ENCODE measurements at places on chromosomes 2 and 18.

DNA sequence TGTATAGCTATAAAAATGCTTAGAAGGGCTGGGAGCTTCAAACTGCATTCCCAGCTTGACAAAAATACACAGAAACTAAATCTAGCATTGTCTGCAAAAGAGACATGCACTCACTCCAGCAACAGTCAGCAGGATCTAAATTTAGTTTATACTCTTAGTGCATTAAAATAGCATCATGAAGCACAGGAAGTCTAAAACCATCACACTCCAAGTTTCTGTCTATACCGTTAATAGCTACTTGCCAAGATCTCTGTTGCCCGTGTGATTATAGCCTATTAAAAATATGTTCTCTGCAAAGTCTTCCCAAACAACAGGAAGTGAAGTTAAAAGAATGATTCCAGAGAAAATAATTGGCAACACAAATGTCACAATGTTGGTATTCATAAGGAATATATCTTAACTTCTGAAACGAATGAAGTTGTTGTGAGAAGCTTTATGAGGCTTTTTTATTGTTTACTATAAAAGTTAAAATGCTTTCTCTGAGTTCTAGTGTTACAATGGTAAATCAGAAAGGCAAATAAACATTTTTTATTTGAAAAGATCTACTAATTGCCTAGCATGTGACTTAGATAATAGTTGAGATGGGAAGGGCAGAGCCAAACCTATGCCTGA, 184.2 kb downstream of the ZNF385B start:
- DNase-seq = no peak

- DNase-seq = no peak
These were observed at the start of gene BOK for GRCh38 chr2:241558532-241559322. TSS of gene BOK (plus strand) at chr2:241558745. CDS start at chr2:241559484, 739 bp downstream.

DNA sequence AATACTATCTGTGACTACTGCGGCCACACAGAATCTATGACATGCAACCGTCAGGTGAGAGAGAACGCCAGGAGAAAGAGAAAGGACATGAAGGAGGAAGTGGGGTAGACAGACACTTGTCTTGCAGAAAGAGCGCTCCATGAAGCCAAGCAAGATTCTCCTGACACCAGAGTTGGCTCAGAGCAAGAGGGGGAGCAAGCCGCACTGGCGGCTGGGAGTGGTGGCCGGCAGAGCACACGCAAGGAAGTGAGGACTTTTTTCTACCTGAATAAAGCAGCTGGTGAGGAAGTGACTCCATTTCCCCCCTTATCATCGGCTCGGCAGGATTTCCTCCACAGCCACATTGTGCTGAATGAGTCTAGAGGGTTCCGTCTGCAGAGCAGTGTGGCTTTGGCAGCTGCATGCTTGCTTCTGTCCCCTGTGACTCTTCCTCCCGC, 181.6 kb downstream of the BCL2 start:
- peak; percentile 37 for DNase-seq

GRCh38 chr2:105969552-105969951, 224.5 kb downstream of the UXS1 start:
- DNase-seq = no peak

DNA sequence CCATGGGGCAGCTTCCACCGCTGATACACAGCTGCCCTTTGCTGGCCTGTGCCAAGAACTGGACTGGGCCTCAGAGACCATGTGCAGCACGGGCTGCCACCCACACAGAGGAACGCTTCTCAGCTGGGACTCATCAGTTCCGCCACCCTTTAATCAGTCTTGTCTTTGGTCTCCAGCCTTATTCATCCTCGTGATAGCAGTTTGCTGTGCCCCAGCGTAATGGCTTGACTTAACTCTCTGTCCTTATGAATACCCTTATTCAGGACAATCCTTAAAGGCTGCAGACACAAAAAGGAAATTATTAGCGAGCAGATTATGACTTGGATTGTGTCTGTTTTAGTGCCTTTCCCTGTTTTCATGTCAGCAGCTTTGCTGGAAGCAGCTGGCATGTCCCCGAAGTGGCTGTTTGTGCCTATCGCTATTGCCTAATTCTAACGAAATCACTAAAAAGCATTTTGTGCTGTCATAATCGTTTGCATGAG, 108.9 kb upstream of the DAPL1 start:
- DNase-seq = no peak

GRCh38 chr2:7972670-7973069, 709.2 kb upstream of the ID2 start:
- no peak for DNase-seq

- DNase-seq = no peak
These were observed 104.5 kb upstream of the SH3BP4 start for GRCh38 chr2:234847364-234847635.

DNA sequence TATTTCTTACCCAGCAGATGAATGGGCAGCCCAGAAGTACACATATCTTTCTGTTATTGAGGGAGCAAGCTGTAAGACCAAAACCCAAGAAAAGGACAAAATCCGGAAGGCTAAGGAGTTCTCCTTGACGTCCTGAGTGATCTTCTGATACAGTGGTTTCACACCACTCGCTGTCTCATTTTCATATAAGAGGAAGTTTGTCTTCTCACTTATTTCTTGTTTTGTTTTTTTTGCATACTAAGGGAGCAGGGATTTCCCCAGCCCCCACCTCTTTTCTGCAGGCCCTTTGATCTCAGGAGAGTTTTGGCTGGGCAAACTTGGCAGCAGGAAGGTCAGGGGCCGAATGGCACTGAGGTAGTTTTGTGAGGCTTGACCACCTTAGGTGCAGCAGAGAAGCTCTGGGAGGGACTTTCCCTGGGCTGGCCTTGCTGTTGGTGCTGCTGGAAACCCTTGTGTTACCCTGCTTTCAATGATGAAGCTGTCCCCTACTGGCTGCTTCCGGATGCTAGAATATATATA, 13.3 kb downstream of the CHRNA1 start:
- DNase-seq = no peak

DNA sequence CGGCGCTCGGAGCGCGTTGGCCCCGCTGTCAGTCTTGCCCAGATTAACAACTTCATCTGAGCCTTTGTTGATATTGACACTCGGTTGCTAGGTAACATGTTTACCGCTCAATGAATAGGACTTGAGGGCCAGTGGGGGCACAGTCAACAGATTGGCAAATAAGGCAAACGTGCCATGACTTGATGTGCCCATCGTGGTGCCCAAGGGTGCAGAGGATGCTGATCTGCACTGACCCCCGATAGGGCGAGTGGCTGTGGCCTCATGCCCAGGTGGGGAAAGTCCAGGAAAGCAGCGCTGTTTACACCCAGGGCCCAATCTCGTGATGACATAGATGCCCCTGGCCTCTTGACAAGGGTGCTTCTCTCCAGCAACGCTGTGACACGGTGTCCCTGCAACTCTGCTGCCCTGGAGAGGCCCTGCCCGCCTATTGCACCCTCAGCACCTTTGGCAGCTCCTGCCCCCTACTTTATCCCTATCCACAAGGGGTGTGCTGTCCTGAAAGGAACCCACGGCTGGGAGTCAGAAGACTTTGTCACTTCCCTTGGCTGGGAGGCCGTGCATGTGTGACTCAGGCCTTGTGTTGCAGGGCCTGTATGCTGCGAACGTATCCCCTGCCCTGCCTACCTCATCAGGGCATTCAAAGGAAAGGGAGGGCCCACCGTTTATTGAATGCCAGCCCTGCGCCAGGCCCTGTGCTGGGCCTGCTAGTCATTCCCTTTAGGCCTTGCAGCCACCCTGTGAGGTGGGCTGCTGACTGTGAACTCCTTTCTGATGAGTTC, 158.0 kb downstream of the INHBB start:
- no peak for DNase-seq

GRCh38 chr2:72579591-72580180, 246.1 kb downstream of the EXOC6B start:
- DNase-seq = no peak

DNA sequence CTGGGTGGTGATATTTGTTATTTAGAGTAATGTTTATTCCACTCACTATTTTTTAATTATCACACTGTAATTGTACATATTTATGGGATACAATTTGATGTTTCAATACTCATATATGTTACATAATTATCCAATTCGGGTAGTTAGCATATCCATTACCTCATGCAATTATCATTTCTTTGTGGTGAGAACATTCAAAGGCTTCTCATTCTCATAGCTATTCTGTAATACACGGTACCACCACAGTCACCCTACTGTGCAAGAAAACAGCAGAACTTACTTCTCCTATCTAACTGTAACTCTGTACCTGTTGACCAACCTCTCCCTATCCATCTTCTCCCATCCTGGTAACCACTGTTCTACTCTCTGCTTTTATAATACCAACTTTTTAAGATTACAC, 4.6 kb downstream of the TBC1D8 start:
- DNase-seq = no peak

DNA sequence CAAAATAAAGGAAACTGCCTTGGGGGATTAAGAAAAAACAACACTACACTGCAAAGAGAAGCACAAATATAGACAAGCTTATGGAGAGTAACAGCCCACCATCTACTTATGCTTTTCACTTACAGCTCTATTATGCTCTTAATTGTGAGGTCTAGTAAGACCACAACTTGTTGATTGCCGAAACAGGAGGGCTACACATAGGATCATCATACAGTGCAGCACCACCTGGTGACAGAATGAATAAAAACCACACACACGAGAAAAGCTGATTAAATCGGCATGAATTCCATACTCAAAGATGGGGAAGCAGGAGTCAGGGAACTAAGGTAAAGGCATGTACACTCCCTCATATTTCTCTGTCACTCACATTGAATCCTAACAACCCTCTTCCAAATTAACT, 259.2 kb downstream of the IKZF2 start:
- no peak for DNase-seq

GRCh38 chr2:204239411-204240165, 303.0 kb downstream of the ICOS start:
- no peak for DNase-seq

DNA sequence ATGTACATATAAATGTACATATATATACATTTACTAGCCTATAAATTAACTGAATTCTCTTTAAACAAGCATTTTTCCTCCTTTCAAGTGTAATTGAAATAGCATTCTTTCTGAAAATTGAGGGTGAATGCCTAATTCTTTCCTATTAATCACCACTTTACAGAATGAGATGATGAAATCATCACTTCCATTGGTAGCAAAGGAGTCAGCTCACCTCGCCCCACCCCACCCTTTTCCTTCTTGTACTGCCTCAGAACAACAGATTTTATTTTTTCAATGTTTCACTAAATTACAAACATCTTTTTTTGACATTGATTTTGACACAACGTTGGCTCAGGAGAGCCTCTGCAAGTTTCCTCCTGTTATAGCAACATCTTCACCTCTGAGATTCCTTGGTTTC, 181.9 kb upstream of the CDH7 start:
- DNase-seq = no peak

GRCh38 chr18:62720048-62720447, 4.7 kb downstream of the PHLPP1 start:
- DNase-seq = no peak

DNA sequence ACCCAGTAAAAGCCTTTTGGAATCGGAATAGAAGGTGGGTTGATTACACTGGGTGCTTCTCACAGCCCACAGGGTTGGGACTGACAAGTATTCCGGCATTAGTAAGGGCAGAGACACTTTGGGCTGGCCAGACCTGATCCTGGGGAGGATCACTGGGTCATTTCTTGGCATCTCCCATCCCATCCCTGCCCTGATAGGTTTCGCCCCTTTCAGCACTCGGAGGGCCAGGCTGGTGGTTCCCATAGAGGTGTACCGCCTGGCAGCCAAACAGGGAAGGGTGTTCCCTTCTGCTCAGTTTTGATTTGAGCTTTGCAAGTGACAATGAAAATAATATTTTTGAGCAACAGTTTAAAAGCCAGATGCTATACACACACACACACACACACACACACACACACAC, 37.3 kb downstream of the CYP1B1 start:
- DNase-seq = no peak

- DNase-seq = no peak
These were observed 3.5 kb downstream of the CAPN14 start for GRCh38 chr2:31213601-31214443.

DNA sequence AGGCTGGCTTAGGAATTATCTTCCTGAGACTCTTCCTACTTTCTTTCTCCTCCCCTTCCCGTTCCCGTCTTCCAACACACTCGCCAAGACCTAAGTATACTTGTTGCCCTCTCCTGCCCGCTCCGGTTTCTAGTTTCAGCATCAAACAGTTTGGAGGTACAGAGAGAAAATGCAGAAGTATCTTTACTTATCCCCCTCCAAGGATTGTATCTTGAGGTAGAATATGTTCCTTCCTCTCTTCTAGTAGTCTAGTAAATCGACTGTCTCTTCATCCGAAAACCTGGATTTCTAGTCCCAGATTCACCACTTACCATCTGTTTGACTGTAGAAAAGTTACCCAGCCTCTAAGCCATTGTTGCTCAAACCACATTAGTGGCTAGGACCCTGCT, 755 bp downstream of the EIF4E2 start:
- DNase-seq = no peak

DNA sequence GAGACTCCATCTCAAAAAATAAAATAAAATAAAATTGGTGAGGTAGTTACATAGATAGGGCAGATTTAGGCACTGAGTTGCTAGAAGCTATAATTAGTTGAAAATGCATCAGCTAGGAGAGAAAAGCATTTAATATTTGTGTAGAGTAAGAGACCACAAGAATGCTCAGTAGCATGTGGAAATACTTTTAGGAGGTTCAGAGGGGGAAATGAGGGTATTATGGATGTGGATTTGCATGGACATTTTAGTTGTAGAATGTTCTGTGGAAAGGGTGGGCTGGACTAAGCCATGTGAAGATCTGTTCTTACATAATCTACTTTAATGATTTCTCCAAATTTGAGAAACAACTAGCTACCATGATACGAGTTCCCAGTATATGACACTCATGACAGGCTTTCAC, 95.5 kb downstream of the ATP9B start:
- DNase-seq = no peak

- DNase-seq = no peak
These were observed 129.6 kb upstream of the SLC1A4 start for GRCh38 chr2:64859312-64860212.

GRCh38 chr2:7672027-7672684, 754.9 kb downstream of the RNF144A start:
- peak; percentile 25 for DNase-seq

- DNase-seq = no peak
These were observed 124.9 kb downstream of the NBAS start for GRCh38 chr2:15436195-15436594.

GRCh38 chr2:168686452-168687191, 115.8 kb upstream of the NOSTRIN start:
- DNase-seq = no peak

- DNase-seq = no peak
These were observed 105.5 kb downstream of the COPS8 start for GRCh38 chr2:237190966-237191713.

GRCh38 chr2:9374071-9374730, 49.1 kb downstream of the ITGB1BP1 start:
- DNase-seq = no peak

- no peak for DNase-seq
These were observed 435 bp downstream of the ADCY3 start for GRCh38 chr2:24919506-24920097.

GRCh38 chr2:60796573-60797509, 40.8 kb downstream of the PAPOLG start:
- DNase-seq = no peak

- DNase-seq = no peak
These were observed 6.1 kb downstream of the CABLES1 start for GRCh38 chr18:23141104-23141999.

Data from activated T-helper 1 cell treated with anti-CD3 and anti-CD28 coated beads, Interleukin-2, amount 50 U/mL, for 16 hours (primary cell).